ENCODE measurements at places on chromosomes 5 and 9. TPM values are rescaled to one million over a fixed set of nuclear protein-coding genes. Genes with fewer than 3 reads are reported as not detected.

GRCh38 chr9:129384491-129385210 is 206.6 kb upstream of the IER5L start:
- DNase-seq = no peak

GRCh38 chr5:96177303-96177869 is 215.7 kb upstream of the ELL2 start:
- DNase-seq = no peak

DNA sequence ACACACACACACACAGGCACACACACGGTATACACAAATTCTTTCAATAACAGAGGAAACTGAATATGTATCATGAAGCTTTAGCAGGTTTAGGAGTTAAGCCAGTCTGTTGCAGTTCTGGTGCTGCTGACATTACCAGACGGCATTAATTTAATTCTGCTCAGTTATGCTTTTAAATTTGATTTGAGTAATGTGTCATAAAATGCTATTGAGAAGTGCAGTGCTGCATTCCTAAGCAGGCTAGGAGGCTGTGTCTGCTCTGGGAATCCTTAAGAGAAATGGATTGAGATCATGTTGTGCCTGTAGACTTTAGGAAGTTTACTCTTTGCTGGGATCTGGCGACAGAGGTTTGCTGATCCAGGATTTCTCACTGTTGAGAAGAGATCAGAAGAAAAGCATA is 733.8 kb downstream of the BRINP1 start:
- DNase-seq = no peak

DNA sequence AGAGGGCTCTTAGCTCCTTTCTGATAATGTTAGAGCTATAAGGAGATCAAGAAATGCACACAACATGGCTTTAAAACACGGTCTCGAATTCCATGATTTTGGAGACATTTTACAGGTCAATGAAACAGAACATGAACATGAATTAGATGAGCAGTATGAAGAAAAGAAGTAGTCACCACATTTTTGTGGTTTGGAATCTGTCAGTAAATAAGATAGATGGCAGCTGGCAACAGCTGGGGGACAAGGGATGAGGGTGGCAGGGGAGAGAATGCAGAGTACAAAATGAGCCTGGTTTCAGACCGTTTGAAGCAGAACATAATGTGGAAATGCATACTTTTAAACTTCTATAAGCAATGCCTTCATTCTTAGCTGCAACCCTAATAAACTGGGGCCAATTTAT is 107.1 kb downstream of the OXCT1 start:
- no peak for DNase-seq

The GLDC gene
- total RNA-seq = not detected

DNA sequence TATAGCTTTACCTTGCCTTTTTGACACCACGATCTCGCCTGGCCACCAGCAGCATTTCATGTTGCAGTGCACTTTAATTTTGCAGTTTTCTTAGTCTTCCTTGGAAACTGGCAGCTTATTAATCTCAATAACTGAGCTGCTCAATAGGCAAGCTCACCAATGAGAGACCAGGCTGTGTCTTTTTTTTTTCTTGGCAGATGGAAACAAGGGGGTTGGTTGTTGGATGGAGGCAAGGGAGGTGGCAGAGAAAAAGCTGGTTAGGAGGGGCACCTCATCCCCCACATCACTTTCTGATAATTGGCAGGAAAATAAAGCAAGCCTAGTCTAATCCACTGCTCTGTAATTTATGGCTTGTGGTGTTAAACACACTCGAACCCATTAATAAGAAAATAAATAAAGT is 324.5 kb upstream of the WWC1 start:
- no peak for DNase-seq

The IL7R gene
- 0.56 TPM for total RNA-seq

- DNase-seq = no peak
These were observed 21.7 kb upstream of the BARHL1 start for GRCh38 chr9:132560616-132561202.

DNA sequence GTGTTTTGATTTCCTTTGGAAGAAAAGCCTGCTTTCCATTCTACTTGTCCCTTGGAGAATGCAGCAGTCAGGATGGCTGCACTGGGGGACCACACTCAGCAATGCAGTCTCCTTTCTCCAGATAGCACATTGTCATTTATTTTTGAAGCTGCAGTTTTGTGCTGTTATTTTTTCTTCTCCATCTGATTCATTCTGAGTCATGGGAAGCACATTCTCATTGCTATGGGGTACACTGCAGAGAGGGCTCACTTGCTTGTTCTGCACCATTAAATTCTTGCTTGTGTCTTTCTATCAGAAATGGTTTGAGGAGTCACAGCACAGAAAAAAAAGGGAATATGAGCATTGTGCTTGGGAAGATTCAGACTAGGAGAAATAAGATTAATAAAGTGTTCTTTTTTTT is 39.7 kb upstream of the POC5 start:
- DNase-seq = no peak

DNA sequence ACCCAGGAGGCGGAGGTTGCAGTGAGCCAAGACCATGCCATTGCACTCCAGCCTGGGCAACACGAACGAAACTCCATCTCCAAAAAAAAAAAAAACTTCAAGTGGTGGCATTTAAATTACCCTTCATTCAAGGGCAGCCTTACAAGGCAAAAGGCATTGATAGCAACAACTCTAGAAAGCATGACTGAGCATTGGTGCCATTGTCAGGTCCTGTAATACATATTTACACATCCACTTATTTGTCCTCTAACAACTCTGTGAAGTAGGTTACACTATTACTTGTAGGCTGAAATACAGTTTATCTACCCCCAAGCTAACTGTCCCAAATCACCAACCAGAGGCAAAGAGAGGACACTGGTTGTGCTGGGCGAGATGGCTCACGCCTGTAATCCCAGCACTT is 52.7 kb upstream of the LARP1 start:
- no peak for DNase-seq

GRCh38 chr5:141615991-141616720 is 2.6 kb downstream of the DIAPH1 start:
- no peak for DNase-seq

DNA sequence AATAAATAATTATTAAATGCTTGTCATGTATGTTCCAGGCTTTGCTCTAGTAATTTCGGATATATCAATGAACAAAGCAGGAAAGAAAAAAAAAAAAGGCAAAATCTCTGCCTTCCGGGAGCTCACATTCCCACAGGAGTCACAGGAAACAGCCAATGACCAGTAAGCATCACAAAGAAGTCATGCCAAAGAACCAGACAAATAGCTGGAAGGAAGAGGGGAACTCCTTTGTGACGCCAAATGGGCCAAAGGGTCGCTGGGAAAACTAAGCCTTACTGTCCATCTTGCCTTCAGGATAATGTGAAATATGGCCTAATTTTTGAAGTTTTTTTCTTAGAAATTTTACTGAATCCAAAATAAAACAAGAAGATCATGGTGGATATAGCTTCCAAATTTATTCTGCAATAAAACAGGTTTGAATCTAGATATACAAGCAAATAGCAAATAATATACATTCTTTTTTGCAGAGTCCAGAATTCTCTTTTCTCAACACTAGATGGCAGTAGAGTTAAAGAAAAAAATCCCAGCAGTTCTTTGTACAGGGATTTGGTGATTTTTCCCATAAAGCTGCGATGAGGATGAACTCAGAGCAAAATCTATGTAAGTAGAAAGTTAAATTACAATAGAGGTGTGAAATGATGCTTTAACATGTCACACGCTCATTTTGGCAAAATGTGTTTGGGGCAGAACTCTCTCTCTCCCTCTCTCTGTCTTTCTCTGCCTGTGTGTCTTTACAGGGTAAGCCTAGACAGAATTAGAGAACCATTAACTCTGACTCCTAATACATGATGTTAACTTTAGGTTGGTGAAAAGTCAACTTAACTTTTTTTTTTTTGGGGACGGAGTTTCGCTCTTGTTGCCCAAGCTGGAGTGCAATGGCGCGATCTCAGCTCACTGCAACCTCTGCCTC is 60.0 kb upstream of the TUT7 start:
- no peak for DNase-seq

GRCh38 chr5:65981969-65982619 is 55.7 kb downstream of the ERBIN start:
- DNase-seq = no peak

DNA sequence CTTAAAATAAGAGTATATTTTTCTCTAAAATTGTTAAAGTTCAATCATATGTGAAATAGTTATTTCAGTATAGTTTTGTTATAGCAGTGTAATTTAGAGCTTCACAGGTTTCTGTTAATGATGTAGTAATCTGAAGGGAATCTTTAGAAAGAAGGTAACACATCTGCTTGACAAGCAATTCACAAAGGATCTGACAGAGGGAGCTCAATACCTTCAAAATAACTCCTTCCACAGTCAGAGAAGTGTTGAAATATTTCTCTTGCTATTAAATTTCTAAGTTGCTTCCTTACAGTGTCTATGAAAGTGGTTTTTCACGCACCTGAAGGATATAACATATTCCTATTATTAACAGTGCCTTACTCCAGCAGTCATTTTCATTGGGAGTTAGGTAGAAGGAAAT is 44.9 kb downstream of the SLC25A51 start:
- no peak for DNase-seq

DNA sequence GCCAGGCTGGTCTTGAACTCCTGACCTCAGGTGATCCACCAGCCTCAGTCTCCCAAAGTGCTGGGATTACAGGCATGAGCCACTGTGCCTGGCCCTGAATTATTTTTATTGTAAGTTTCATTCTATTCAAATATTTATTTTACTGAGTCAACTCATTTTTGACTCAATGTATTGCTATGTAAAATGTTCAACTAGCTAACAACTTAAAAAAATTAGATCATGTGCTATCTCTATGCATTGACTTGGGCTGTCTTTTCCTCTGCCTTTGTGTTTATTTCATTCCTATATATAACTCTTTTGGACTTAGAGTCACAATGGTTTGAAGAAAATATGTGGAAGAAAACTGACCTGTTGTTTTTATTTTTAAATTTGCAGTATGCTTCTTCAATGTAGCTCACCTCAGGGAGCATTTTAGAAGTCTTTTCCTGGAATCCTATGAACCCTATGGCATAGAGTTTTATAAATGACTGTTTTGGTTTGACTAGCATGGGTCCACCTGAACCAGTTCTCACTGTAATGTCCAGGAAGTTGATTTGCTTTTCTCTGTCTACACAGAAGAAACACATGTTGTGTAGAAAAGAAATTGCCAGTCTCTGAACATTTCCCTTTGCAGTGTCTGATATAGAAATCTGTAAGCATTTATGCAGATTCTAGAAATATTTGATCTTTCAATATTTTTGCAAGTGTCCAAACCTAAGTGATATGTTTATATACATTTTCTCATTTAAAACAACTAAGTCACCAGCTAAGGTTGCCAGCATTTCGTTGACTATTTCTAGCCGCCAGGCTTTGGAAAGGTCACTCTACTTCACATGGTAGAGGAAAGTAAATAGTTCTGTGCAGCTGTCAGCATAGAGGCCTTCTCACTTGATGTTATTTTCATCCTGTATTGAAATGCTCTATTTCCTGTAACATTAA is 138.8 kb downstream of the PCSK1 start:
- DNase-seq = peak; percentile 12

Measured in pancreas (tissue), 10 donors.